ENCODE measurements at places on chromosomes 2 and 18. TPM values are rescaled to one million over a fixed set of nuclear protein-coding genes. Genes with fewer than 3 reads are reported as not detected.

MAT2A gene
- 494 TPM for total RNA-seq

IL1A gene
- not detected for total RNA-seq

RGPD3 gene
- total RNA-seq, result 0.42 TPM

GGCX gene
- 45.6 TPM for total RNA-seq

DSG4 gene
- not detected for total RNA-seq

TUBA4B gene
- not detected for total RNA-seq

RNF144A gene
- 22.2 TPM for total RNA-seq

GALNT3 gene
- 1.1 TPM for total RNA-seq

ZNF521 gene
- total RNA-seq, result 20.4 TPM

ADAM23 gene
- 1.1 TPM for total RNA-seq

MROH2A gene
- not detected for total RNA-seq

KCNG2 gene
- total RNA-seq, result 0.51 TPM

- DNase-seq, result no peak
Observed at GRCh38 chr2:117674172-117674571, 140.3 kb upstream of the DDX18 start.

GRCh38 chr18:34131006-34131405 lies 93.7 kb downstream of the NOL4 start:
- DNase-seq, result no peak

DNA sequence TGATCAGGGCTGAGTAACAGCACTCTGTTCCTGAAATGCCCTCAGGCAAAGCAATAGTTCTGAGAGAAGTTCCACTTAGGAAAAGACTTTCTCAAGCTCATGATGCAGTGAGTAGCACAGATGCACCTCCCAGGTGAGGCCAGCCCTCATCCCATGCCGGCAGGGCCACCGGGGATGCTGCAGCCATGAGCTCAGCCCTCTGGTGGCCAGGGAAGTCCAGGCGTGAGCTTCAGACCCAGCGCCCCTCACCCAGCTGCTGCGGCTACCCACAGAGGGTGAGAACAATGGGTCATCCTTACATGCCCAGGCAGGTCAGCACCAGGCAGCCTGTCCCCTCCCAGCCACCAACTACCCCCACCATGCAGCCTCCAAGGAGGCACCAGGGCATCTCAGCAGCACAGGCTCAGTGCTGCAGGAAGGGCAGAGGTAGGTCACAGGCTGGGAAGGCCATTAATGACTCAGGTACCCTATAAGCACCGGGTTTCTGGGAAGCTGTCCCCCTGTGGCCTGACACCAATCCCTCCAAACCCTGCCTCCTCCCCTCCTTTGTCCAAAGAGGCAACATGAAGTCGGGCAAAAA lies 50.6 kb downstream of the TTC32 start:
- peak; percentile 84 for DNase-seq

GRCh38 chr18:40235836-40236235 lies 1719.2 kb upstream of the PIK3C3 start:
- no peak for DNase-seq

- no peak for DNase-seq
Observed at GRCh38 chr2:69779258-69780001, 37.5 kb downstream of the ANXA4 start.

DNA sequence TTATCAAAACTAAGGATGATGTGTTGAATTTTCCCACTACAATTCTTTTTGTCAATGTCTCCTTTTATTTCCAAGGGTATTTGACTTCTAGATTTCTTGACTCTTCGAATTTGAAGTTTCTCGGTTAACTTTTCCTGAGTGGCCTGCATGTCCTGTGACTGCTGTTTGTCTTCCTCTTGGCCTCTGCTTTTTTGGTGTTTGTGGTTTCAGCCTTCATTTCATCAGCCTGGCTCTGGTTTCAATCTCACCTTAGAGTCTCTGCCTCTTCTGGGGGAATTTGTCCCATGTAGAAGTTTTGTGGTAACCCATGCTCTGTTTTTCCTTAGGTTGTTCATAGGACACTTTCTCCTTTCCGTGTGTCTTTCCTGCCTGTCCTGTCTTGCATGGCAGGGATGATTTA lies 28.3 kb upstream of the SNED1 start:
- DNase-seq, result no peak

DNA sequence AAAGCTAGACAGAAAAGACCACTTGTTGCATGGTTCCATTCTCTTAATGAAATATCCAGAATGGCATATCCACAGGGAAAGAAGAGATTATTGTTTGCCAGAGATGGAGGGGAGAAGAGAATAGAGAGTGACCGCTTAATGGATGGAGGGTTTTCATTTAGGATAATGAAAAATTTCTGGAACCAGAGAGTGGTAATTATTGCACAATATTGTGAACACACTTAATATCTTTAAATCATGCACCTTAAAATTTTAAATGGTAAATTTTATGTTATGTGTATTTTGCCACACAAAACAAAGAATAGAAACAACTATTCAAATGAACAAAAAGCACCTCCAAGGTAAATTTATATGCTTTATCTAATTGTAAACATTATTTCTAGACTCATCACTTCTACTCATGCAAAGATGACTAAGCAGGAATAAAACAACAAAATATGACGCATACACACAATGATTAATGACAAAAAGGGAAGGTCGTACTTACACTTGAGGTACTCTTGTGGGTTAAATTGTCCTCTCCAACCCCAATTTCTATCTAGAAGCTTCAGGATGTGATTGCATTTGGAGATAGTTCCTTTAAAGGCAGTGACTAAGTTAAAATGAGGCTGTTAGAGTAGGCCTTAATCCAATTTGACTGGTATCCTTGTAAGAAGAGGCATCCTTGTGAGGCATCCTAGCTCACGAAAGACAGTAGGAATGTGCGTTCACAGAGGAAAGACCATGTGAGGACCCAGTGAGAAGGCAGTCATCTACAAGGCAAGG lies 18.7 kb upstream of the DHRS9 start:
- DNase-seq, result no peak

DNA sequence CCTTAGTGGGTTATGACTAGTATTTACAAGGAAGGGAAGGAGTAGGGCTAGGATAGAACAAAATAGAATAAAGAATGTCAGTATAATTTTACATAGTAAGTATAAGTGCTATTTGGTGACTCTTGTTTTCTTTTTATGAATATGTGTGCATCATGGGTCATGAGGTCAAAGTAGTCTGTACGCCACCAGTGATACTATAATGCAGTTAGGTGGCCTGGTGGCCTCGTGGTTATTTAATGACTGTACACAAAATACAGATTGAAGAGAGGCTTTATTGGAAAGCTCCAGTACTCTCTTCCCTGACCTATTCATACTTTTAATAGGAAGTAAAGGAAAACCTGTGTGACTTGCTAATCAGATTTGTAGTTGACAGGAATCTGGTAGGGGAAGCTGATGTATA lies 27.3 kb downstream of the CAB39 start:
- no peak for DNase-seq

- no peak for DNase-seq
Observed at GRCh38 chr2:224801360-224801759, 85.2 kb upstream of the CCDC195 start.

DNA sequence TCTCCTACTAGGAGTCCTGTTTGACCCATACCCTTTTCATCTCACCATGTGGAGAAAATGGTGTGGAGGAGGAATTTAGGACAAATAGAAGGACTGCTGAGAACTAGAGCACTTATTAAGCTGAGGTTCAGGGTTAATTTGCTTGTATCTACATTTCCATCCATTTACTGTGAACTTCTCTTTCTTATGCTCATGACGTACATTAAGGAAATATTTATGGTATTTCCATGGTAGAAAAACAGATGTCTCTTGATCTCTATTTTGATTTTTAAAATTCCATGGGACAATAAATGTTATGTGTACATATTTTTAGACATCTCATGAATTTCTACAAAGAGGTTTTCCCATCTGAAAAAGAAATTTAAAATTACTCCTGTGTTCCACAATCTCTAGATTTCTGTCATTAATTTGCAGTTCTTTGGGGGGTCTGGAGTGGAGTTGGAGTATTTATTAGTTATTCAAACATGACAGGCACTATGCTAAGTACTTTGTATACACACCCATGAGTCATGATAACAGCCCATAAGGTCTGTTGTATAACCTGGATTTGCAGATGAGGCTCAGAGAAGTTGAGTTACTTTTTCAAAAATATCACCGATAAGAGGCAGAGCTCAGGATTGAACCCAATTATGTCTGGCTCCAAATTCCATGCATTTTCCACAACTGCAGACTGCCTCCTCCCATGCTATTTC lies 112.6 kb downstream of the COPS8 start:
- DNase-seq, result no peak

GRCh38 chr2:176039375-176039774 lies 37.3 kb upstream of the LNPK start:
- DNase-seq, result no peak

DNA sequence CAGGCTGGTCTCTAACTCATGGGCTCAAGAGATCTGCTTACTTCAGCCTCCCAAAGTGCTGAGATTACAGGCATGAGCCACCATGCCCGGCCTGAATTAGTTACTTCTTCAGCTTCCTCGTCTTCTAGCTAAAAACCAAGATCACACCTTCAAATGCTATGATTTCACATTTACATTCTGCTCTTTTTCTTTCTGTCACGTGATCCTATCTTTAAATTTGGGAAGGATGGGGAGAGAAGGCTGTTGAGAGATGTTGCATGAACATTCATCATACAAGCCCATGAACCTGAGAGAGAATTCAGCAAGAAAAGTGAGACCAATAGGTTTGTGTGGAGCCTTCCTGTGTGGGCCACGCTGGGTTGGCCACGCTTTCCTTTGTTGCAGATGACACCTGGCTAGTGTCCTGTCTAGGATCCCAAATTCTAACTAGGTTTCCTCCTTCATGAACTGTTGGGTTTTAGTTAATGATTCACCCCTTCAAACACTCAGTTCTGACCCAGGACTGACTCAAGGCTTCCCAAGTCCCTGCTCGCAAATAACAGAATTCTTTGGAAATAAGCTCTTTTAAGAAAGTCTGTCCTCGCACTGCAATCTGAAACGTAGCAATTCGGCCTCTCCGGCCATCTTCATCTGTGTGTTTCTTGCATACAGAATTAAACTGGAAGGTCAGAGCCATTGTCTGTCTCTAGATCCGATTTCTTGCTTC lies 57.3 kb upstream of the CREB1 start:
- no peak for DNase-seq

GRCh38 chr18:59725142-59725541 lies 27.9 kb upstream of the CCBE1 start:
- no peak for DNase-seq

GRCh38 chr18:79629249-79629558 lies 50.4 kb upstream of the CTDP1 start:
- no peak for DNase-seq

GRCh38 chr2:240949791-240950705 lies 43.9 kb downstream of the CROCC2 start:
- DNase-seq, result peak; percentile 79

- DNase-seq, result peak; percentile 82
Observed at GRCh38 chr2:239721991-239722759, 303.0 kb downstream of the NDUFA10 start.

DNA sequence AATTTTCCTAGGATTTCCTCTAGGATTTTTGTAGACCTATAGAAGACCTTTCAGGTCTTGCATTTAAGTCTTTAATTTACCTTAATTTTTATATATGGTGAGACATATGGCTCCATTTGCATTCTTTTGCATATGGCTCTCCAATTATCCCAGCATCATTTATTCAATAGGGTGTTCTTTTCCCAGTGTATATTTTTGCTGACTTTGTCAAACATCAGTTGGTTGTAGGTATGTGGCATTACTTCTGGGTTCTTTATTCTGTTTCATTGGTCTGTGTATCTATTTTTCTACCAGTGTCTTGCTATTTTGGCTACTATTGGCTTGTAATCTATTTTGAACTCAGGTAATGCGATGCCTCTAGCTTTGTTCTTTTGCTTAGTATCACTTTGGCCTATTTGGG lies 239.8 kb upstream of the CNTNAP5 start:
- no peak for DNase-seq

DNA sequence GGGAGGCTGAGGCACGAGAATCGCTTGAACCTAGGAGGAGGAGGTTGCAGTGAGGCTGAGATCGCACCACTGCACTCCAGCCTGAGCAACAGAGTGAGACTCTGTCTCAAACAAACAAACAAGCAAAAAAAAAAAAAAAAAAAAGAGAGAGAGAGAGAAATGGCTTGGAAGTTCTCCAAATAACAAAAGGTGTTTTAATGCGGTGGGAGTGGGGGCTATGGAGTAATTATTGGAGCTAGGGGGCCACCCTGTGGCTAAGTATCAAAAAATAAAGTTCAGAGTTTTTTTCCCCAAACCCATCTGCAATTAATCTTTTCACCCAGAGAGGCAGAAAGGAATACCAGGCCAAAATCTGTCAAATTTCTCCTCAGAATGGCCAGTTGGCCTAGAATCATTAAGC lies 23.0 kb upstream of the CEP68 start:
- DNase-seq, result no peak

DNA sequence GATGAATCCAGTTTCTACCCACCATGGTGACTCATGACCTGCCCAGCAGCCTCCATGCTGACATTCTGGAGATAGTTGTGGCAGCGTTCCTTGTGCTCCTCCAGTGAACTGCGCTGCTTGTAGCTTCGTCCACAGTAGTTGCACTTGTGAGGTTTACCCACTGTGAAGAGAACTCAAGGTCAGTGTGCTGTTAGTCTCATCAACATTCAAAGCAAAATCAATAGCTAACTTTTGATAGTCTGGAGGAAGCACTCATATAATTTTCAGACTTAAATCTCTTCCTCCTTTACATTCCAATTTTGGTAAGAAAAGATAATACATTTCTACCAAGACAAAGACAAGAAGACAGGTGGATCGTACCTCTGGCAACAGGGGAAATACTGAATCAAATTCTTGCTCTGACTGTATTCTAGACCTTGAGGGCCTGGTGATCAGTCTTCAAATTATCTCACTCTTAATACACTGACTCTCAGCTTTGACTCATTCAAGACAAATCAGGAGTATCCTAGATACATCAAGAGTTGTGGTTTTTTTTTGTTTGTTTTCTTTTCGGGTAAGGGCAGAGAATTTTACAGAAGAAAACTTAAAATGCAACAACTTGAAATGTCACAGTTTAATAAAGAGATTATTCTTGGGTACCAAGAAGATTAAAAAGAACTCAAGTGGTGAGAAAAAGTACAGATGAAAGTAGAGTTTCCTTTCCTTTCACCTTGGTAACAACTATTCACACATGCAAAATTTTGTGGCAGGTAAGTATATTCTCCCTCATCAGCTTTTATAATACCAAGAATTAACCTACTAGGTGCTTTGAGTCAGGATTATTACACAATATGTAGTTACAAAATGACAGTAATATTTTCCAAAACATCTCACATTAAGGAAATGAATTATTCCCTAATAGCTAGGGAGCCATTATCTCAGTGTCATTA lies 129.2 kb downstream of the IKZF2 start:
- DNase-seq, result no peak

GRCh38 chr2:40448476-40449079 lies 3.3 kb downstream of the SLC8A1 start:
- DNase-seq, result no peak

- no peak for DNase-seq
Observed at GRCh38 chr18:8943900-8944870, 158.3 kb upstream of the NDUFV2 start.

DNA sequence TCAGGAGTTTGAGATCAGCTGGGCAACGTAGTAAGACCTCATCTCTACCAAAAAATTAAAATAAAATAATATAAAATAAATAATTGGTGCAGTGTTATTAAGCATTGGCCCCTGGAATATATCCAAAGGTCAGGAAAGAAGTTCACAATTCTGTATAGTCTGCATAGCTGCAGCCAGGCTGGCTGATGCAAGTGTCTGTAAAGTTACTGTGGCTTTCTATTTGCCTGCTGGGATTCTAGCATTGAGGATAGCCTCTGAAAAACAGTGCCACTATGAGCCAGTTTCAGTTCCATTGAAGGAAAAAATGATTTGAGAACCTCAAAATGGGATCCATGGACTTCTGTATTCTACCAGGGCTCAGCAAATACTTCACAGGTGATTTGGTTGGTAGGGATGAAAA lies 208.6 kb downstream of the PARD3B start:
- DNase-seq, result no peak

All from mesenteric fat pad (tissue), 1 donor.